ENCODE measurements at places on chromosomes 2 and 18.

DNA sequence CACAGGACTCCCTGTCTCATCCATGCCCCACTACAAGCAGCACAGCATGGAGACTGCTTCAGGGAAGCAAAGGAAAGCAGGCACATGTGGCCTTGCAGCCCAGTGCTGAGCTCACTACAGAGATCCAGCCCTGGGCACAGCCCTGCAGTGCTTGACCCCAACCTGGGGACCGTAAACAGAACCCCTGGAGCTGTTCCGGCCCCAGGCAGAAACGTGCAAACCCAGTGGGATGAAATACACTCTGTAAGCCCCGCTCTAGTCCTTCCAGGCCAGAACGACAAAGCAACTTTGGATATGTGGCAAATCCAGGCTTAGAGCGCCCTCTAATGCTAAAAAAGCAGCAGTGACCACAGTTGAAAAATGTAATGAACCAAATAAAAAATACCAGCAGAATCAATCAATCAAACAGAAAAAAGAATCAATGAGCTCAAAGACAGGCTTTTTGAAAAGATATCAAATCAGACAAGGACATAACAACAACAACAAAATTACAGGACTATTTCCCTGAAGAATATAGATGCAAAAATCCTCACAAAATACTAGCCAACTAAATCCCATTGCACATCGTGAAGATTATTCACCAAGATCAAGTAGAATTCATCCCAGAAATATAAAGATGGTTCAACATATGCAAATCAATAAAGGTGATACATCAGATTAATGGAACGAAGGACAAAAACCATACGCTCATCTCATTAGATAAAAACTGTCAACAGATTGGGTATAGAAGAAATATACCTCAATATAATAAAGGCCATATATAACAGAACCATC lies 45.6 kb downstream of the ZNF519 start:
- no peak for DNase-seq

GRCh38 chr2:25339791-25340180 lies 1.9 kb downstream of the DNMT3A start:
- DNase-seq: no peak

GRCh38 chr2:47501374-47502200 lies 98.6 kb downstream of the MSH2 start:
- DNase-seq: no peak

DNA sequence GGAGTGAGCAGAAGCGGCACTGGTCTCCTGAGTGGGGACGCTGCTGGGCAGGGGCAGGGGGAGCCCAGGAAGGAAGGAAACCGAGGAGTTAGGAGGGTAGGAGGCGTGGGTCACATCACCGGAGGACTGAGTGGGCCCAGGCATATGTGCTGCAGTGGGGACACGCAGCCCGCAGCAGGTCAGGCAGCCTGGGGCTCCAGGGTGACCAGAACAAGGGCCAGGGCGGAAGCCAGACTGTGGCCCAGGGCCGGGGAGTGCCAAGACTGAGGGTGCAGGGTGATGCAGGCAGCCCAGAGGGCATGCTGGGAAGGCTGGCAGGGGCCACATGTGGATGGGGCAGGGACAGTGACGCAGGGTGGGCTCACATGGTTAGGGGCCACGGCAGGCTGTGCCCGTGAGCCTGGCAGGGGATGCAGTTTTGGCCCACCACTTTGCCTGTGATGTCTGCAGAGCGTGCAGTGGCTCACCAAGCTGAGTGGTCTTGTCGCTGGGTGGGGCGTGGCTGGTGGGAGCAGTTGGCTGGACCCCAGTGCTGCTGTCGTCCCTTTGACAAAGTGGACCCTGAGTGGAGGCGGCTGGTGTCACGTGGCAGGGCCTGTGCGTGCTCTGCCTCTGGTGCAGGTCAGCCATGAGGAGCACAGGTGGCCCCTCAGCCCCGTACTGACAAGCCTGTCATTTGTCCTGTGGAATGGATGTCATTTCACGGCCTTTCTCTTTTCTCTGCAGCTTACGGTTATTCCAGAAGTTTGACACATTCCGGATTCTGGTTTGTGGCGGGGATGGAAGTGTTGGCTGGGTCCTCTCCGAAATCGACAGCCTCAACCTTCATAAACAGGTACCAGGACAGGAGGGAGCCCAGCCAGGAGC lies 87.1 kb downstream of the DGKD start:
- no peak for DNase-seq

DNA sequence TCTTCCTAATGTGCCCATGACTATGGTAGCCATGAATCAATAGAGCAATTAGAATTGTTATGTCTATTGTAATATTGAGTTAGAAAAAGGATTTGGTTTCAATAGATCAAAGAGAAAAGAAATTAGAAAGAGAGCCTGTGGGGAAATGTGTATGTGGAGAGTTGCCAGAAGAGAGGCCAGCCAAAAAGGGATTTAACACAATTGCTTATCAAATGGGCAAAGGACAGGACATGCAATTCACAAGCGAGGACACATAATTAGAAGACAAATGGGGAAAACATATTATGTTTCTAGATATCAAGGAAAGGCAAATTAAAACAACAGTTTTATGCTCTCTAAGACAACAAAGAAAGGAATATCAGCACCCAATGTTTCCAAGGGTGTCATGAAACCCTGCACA lies 403.2 kb upstream of the KLHL29 start:
- DNase-seq: no peak

DNA sequence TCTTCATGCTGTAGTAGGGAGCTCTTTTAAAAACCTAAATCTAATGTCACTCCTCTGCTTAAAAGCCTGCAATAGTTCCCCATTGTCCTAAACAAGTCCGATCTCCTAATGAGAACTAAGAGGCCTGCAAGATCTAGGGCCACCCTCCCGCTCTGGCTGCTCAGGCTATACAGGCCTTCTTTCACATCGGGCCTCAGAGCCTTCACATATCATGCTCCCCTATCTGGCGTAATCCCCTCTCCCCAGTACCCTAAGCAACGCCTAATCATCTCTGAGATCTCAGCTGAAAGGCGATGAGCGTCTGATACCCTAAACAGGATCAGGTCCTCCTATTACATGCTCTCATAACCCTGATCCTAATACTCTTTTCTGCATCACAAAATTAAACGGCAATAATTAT lies 1.9 kb downstream of the MAP4K3 start:
- DNase-seq: no peak
